Fibroblast of skin of back (primary cell): ENCODE measurements at places on chromosomes 12 and 14.
A peak's percentile ranks its signal among the peaks of the same experiment; 100 is the strongest.

GRCh38 chr12:99043319-99043914 is 398.3 kb downstream of the APAF1 start:
- DNase-seq, result peak; percentile 51

GRCh38 chr12:120453977-120454376 is 7.7 kb downstream of the GATC start:
- peak; percentile 22 for DNase-seq

DNA sequence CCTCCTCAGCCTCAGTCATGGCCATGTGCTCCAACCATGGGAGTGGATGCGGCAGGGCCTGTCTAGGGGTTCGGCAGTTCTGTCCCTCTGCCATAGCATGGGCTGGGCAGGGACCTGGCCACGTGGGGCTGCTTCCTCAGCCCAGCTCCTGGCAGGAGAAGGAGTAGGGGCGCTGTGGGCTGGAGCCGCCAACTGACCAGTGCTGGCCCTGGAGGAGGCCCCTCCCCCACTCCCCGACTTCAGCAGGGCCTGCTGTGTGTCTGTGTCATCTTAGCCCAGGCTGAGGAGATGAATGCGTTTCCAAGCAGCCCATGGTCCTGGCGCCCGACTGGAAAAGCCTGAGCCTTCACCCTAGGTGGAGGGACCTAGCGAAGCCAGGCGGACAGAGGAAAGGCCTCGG is 2.7 kb upstream of the PACS2 start:
- no peak for DNase-seq

DNA sequence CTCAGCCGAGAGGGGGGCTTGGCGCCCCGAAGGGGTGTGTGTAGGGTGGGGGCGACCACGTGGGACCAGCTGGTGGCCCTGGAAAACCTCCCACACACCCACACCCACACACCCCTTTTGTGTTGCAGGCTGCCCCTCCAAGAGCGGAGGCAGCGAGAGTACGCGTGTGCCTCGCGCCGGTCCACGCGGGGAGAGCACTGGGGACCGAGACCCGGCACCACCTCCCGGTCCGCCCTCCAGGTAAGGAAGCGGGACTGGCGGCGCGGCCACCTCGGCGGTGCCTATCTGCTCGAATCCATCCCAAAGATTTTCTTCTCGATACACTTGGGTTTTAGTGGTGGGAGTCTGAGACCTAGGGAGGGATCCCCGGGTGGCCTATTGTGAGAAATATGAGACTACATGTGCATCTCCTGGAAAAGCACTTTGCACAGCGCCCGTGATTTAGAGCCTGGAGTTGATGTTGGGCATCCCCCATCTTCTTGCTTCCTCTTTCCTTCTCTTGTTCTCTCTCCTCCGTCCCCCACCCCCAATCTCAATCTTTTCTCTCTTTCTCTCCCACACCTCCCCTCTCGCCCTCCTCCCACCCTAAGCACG is 393 bp downstream of the SYT1 start:
- DNase-seq, result no peak

DNA sequence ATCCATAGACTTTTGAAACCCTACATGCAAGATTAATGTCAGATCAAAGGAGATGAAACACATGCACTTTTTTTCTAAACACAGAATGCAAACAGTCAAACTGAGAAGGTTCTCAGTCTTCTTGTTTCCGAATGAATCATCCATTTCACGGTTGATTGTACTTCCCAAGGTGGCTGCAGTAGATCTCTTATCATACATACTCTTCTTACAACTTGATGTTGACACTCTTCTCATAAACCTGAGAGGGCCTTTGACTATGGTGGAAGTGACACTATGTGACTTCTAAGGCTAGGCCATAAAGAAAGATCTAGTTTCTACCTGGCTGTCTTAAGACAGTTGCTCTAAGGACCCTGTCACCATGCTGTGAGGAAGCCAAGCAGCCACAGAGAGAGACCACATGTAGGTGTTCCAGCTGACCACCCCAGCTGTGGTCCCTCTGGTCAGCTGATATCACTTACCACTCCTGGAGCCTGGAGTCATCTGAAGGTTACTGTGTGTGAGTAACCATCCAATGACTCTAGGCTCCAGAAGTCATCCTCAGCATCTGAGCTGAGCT is 67.2 kb upstream of the HMGA2 start:
- DNase-seq, result no peak

DNA sequence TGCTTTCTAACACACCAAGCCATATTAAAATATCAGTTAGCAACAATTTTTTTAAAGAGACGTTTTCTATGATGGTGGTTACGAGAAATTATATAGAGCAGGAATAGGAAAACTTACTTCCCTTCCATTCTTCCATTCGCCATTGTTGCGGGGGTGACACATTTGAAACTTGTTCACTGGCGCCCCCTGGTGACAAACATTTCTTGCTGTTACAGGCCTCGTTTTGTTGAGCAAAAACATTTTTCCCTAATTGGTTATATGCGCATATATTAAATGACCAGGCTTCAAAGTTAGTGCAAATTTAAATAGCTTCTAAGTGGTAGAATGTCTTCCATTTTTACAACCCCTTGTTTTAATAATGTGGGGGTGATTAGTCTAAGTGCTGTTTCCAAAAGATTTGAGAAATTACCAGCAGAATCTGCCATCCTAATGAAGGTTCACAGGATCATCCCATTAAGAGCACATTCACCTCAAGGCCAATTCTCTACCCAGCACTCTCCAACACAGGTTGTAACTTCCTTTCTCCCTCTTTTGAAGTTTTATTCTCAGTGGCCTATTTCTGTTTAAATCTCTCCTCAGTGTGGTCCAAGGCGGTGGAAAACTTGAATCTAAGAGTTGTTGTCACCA is 1124.7 kb downstream of the FLRT2 start:
- peak; percentile 45 for DNase-seq
